ENCODE measurements at places on chromosomes 1 and 21. TPM values are rescaled to one million over a fixed set of nuclear protein-coding genes. Genes with fewer than 3 reads are reported as not detected.

DNA sequence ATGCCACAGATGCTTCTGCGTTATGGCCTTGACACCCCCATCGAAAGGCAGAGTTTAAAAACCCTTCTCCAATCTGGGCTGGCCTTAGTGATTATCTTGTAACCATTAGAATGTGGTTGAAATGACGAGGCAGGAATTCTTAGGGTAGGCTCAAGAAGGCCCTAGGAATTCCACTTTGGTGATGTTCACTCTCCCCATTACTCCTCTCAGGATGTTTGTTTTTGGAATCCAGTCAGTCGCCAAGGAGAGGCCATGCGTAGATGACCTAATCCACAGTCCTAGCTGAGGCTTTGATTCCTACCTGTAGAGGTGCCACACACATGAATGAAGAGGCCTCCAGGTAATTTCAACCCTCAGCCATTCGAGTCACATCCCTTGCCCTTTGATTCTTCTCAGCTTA lies 318.2 kb downstream of the NEGR1 start:
- no peak for DNase-seq

The EXO1 gene
- total RNA-seq: 1.2 TPM

DNA sequence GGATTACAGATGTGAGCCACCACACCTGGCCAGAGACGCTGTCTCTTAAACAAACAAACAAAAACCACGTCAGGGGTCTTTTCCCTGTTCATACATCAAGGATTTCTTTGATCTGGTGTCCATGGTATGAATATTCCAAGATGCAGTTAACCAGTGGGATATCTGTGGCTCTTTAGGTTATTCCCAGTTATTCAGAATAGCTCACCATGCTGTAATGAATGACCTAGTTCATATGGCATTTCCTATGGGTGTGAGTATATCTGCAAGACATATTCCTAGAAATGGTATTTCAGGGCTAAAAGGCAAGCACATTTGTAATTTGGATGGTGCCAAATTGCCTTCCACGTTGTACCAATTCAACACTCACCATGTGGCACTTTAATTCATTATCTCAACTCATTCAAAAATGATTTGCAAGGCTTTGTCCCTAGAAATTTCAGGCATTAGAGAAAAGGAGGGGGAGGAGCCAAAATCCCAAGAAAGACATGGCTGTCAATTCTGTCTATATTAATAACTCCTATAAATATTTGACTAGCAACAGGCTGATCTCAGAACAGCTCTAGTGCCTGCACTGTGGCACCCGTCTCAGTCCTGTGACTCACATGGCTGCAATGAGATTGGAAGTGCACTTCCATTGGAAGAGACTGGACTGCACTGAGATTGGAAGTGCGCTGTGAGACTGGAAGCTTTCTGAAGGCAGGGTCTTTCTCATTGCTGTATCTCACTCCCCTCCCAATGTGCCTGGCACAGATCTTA lies 6.0 kb upstream of the STMN1 start:
- peak; percentile 50 for DNase-seq

- DNase-seq: no peak
Observed at GRCh38 chr21:31222142-31222541, 121.9 kb downstream of the TIAM1 start.

- peak; percentile 48 for DNase-seq
Observed at GRCh38 chr1:242826701-242827336, 302.3 kb upstream of the PLD5 start.

The CD5L gene
- not detected for total RNA-seq

DNA sequence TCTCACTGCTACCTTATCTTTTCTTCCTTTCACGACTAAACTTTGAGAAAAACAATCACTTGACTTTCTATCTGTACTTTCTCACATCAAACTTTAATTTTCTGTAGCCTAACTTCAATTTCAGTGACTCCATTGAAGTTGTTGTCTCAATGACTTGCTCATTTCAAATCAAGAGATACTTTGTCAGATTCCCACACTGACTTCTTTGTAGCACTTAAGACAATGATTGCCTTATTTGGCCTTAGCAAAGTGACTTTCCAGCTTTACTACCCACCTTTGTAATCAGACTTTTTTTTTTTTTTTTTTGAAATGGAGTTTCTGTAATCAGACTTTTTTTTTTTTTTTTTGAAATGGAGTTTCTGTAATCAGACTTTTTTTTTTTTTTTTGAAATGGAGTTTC lies 37.0 kb downstream of the AGO4 start:
- DNase-seq: no peak

The MRPS21 gene
- total RNA-seq: 32.0 TPM

The SH3D21 gene
- 11.3 TPM for total RNA-seq

All from umbilical cord (tissue), 2 donors.